ENCODE measurements at places on chromosomes 5 and 9. TPM values are rescaled to one million over a fixed set of nuclear protein-coding genes. Genes with fewer than 3 reads are reported as not detected.
A peak's percentile ranks its signal among the peaks of the same experiment; 100 is the strongest.

- no peak for DNase-seq
Measured at GRCh38 chr9:84659313-84659712, 10.2 kb upstream of the NTRK2 start.

- no peak for DNase-seq
Measured at GRCh38 chr5:56070851-56071465, 76.2 kb upstream of the IL6ST start.

GRCh38 chr5:161283296-161283695 lies 263.2 kb downstream of the GABRB2 start:
- no peak for DNase-seq

GRCh38 chr9:16817002-16817401 lies 53.5 kb downstream of the BNC2 start:
- no peak for DNase-seq

DNA sequence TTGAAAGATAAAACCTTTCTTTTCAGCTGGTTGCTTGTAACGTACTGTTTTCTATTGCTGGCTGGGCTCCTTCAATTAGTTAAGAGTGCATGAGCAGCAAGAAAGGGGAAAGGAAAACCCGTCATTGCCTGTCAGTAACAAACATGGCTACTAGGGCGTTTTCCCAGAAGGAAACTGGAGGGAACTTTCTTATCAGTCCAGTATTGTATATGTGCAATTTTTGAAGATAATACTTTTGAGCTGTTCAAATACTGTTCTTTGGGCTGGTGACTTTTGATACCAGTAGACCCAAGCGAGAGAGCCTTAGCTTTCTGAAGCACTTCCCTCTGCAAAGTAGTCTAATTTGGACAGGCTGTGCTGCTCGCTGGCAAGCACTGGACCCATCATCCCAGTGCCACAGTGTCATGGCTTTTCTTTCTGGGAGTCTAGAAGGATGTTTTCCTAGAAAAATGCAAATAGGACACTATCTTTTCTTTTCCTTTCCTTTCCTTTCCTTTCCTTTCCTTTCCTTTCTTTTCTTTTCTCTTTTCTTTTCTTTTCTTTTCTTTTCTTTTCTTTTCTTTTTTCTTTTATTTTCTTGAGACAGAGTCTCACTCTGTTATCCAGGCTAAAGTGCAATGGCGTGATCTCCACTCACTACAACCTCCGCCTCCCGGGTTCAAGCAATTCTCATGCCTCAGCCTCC lies 149.9 kb upstream of the SMIM23 start:
- DNase-seq, result no peak

DNA sequence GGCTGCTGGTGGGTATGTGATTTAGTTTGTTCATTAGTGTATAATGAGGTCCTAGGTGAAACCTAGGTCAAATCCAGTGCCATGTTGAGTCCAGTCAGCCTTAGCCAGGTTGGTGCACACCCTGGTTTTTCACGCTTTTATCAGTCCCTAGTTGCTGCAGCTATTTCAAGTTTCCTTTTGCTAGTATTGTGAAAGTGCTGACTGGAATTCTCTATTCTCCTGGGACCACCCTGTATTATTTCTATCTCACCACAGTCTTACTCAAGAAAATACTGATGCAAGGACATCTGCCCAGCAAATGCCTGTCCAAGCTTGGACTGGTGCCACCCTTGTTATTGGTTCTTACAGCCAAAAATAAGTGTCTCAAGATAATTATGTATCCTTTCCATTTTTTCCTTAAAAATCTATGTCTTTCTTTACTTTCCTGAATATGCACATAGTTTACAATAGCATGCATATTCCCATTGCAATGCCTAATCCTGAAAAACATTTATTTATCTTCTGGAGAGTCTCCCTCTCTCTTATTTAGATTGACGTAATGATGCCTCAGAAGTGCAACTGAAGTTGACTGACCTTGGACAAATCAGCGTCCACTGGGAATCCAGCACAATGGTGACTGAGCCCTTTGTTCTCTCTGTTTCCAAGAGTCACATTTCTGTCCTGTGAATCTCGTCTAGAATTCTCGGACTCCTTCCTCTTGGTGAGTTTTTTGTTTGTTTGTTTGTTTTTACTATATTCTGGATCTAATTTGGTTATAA lies 1075.0 kb downstream of the CDH9 start:
- DNase-seq, result peak; percentile 55

The FCN2 gene
- total RNA-seq, result not detected
